ENCODE measurements at places on chromosomes 4 and X.

GRCh38 chrX:140439476-140439875, 65.4 kb downstream of the SOX3 start:
- no peak for DNase-seq

- no peak for DNase-seq
These were observed 234.8 kb upstream of the JADE1 start for GRCh38 chr4:128574706-128575105.

GRCh38 chr4:148052448-148052847, 320.6 kb downstream of the ARHGAP10 start:
- DNase-seq, result no peak

DNA sequence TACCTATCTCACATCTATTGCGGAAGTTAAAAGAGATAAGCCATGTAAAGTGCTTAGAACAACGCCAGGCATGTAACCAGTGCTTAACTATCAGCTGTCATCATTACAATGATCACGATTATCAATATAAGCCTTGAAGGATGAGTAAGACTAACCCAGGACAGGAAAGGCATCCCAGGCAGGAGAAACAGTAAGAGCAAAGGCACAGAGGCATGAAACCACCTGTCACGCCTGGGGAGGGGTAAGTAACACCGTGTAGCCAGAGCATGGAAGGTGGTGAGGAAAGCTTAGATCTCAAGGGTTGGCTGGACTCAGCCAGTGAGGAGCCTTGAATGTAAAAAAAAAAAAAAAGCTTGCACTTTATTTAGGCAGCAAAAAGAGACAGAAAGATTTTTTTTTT, 71.7 kb upstream of the NOCT start:
- no peak for DNase-seq

- no peak for DNase-seq
These were observed 20.0 kb downstream of the AMOT start for GRCh38 chrX:112820364-112821268.

DNA sequence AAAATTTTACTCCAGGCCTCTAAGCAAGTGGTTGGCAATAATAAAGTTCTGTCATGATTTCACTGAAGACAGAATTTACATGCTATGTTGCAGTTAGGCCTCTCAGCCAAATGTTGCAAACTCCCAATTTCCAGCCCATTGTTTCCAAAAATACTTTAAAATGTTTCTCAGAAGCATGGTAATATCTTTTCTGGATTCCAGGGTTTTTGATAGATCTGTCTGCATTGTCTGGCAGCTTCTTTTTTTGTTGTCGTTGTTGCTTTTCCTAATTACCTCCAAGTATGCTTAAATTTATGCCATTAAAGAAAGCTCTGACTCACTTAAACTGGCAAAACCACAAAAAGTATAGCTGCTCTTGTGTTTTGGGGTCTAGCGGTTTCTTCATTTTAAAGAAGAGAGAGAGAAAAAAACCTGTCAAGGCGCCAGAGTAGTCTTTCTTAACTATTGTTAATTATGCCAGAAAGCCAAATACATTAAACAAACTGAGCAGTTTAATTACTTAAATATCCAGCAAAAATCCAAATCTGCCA, 97.0 kb downstream of the AGTR2 start:
- no peak for DNase-seq

GRCh38 chr4:168509786-168510185, 12.9 kb downstream of the PALLD start:
- DNase-seq, result no peak

DNA sequence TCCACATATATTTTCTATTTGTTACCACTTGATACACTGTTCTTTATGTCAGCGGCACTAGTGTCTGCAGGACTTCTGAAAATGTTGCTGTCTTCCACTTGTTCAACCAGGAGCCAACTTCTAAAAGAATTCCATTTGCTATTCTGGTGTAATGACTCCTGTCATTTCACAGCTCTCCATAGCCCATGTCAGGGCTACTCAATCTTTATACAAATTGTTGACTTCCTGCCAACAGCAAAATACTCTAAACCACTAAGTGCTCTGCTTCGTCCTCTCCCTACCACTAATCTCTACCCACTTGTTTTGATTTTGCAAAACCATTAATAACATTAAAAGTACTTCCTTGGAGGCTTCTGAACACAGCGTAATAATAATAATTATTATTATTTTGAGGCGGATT, 7.2 kb downstream of the CTSO start:
- peak; percentile 51 for DNase-seq

DNA sequence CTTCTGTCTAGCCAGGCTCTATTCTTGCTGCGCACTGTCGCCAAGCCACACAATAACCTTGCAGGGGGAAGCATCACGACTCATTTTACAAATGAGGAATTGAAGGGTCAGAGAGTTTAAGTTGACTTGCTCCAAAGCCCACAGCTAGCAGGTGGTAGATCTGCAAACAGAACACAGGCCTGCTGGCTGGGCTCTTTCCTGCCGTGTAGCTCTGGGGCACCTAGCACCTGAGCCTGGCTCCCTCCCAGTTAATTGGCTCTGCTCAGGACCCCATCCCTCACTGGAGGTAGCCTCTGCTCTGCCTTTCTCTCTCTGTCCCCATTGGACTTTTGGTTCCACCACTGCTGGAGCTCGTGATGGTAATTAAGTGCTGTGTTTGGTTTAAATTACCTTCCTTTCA, 98.5 kb downstream of the NSUN7 start:
- no peak for DNase-seq

- DNase-seq, result no peak
These were observed 80.8 kb downstream of the NPFFR2 start for GRCh38 chr4:72112514-72113156.

DNA sequence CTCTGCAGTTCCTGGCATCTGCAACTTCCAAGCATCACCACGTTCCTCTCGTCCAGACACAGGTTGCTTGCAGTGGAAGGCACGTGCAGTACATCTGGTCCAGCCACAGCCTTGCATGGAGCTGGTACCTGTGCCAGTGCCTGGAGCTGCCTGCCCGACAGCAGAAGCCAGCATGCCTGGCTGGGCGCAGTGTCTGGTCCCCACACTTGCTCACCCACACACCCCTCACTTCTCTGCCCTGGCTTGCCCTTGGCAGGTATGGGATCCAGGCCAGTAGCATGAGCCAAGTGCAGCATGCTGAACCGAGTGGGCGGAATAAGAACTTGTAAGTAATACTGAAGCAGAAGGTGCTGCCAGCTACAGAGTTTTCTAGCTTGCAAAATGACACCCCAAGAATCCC, 39.9 kb downstream of the SH3BGRL start:
- DNase-seq, result no peak

DNA sequence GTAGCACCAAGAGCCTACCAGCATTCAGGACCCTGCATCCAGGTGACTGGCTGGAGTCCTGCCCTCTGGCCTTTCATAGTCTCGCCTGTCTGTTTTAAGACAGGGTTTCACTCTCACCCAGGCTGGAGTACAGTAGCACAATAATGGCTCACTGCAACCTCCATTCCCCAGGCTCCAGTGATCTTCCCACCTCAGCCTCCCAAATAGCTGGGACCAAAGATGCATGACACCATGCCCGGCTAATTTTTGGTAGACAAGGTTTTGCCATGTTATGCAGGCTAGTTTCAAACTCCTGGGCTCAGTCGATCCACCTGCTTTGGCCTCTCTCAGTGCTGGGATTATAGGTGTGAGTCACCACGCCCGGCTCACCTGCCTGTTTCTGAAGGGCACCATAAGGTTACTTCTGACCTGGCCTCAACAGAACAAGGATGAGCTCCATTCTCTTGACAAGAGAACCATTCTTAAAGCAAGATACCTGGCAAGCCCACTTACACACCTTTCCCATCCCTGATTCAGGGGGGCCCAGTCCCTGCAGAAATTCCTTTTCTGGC, 6.7 kb downstream of the RPS4X start:
- DNase-seq, result no peak

DNA sequence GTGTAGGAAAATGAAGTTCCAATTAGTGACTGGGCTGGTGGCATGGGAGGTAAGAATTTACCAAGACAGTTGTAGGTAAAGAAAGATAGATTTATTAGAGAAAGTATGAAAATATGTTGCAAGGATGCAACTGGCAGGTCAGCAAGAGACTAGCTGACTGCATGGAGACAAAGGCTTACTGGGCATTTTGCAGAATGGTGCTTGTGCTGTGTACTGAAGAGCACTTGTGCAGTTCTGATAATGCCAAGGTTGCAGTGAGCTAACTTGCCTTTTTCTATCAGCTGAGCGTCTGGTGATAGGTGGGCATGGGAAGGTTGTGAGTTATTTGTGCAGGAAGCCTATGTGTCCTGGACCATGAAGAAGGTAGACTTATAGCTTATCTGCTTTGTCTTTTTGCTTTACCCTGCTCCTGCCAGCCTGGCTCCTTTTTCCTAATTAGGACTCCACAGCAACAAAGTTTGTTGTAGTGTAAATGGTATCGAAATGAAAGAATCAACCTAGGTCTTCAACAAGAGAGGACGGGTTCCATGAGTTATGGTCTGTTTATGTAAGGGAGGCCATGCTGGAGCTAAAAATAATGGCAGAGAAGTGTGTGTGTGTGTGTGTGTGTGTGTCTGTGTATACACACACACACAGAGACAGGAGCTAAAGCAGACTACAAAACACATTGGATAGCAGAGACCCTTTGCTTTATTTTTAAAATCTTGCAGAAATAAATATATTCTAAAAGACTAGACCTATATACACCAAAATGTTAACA, 15.0 kb downstream of the BST1 start:
- DNase-seq, result no peak

- DNase-seq, result peak; percentile 24
These were observed 189.9 kb downstream of the AASDH start for GRCh38 chr4:56197387-56197786.

GRCh38 chrX:22748093-22748999, 251.4 kb upstream of the DDX53 start:
- DNase-seq, result peak; percentile 4

GRCh38 chrX:151679798-151680402, 15.4 kb upstream of the PRRG3 start:
- no peak for DNase-seq

GRCh38 chr4:57943682-57944081, 833.5 kb upstream of the IGFBP7 start:
- no peak for DNase-seq

DNA sequence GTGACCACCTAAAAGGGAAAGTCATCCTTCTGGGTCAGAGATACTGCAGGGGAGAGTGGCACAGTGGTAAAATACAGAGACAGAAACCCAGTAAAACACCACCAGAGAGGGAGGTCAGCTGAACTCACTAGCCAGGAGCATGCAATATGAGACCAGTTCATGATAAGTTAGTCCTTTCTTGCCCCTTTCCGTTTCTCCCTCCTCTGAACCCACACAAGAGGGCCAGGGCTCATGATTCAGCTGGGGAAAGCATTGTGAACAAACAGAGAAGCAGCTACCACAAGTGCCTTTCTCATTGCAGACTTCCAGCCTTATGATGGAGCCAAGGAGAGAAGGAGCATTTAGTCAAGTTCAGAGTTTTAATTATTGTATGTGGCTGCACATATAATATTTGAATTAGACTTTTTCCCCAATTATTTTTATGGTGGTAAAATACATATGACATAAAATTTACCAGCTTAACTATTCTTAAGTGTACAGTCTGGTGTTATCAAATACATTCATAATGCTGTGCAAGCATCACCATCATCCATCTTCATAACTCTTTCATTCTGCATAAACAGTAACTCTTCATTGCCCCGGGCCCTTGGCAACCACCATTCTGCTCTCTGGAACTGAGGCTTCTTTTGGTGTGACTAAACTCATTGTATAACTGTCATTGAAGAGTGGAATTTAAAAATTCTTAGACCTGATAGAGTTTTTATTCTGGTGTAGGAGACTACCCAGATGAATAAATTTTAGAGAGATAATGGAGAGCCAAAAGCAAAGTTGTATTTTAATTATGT, 114.6 kb downstream of the DDIT4L start:
- no peak for DNase-seq

GRCh38 chrX:56763556-56764152, 34.6 kb downstream of the NBDY start:
- no peak for DNase-seq

DNA sequence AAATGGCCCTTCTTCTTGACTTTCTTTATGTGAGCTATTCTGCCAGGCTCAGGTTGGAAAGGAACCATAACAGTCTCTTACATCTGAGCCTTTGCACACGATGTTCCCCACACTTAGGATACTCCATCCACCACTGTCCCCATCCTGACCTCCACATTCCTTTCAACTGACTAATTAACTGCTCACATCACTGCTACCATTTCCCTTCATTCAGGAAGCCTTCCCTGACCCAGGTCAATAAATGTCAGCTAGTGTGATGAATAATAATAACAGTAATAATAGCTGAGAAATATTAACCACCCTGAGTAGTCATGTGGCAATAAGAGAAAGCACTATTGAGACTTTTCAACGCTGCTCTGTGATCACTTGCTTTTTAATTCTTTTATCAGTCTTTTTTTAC, 291.7 kb downstream of the KCNIP4 start:
- no peak for DNase-seq

GRCh38 chrX:9785944-9786797, at the start of gene SHROOM2:
Gene SHROOM2, plus strand, starts transcription at chrX:9786429. Its CDS starts 117 bp downstream, at chrX:9786546.
- DNase-seq, result no peak

GRCh38 chr4:41331224-41331623, 74.5 kb downstream of the UCHL1 start:
- no peak for DNase-seq

DNA sequence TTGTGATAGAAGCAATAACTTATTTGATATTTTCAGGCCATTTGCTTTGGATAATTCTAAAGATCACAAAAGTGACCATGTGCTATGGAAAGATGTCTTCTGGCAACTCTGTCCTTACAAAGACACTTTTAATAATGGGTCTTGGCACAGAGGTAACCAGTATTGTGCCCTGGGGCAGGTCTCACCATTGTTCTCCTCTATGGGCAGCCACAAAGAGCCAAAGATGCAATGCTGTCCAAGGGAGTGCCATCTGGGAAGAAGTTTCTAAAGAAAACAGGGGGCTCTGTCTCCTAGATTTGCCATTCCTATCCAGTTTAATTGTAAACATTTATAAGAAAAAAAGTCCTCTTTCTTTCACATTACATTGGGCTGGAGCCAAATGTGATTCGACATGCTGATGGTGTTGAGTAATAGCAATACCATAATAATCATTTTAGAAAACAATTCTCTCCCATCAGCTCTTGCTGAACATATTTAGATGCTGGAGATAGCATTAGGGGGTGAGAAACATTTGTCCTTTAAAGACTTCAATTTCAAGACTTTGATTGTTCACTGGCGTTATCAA, 179.9 kb downstream of the KIT start:
- no peak for DNase-seq

DNA sequence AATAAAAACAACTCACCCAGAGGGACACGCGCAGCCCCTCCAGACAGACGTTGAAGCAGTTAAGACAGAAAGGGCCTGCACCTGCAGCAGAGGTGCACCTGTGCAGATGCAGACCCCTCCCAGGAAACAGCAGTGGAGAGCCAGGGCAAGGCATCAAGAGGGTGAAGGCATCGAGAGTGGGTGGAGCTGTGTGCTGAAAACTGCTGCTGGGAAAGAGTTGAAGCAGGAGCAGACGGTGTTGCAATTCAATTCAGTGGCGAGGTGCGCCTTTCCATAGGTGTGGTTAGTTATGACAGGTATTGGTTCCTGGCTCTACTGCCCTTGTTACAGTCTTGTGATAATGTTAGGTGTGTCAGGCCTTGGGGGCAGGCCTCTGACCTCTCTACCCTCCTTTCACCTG, 16.7 kb downstream of the LETM1 start:
- no peak for DNase-seq

- no peak for DNase-seq
These were observed 475.6 kb upstream of the FTHL17 start for GRCh38 chrX:31547416-31547815.

GRCh38 chr4:89658701-89659024, 178.3 kb downstream of the SNCA start:
- DNase-seq, result no peak

Measured in fibroblast of skin of left quadriceps (primary cell).